Hippocampal formation (tissue), 2 donors: ENCODE measurements at places on chromosomes 7 and 10.

DNA sequence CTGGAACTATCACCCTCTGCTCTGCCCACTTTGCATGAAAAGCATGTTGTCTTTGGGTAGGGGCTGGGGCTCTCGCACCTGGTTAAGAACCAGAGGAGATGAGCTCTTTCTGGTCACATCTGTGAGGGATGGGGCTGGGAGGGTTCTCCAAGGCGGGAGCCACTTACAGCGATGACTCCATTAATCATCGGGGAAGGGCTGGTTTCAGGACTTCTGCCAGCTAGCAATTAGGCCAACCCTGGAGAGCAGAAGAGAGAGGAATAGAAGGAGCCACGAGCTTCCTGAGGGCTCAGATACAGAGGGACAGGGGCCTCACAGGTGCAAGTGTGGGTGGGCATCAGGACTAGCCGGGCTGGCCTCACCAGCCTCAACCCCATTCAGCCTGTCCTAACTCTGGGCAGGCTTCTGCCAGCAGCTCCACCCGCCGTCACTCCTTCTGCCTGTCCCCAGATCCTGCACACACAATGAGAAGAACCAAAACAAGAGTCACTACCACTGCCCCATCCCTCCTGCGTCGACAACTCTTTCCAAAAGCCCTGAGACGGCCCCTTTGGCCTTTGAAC, 8.4 kb downstream of the AQP1 start:
- no peak for DNase-seq

GRCh38 chr10:110207805-110208613, 604 bp downstream of the MXI1 start:
- DNase-seq, result no peak

- no peak for DNase-seq
Observed at GRCh38 chr10:118523775-118524174, 71.7 kb downstream of the PRLHR start.

- DNase-seq, result no peak
Observed at GRCh38 chr10:21673668-21674067, 139.6 kb downstream of the MLLT10 start.

GRCh38 chr7:6398943-6399342, 48.8 kb downstream of the DAGLB start:
- DNase-seq, result no peak

GRCh38 chr7:51226916-51227535, 89.6 kb downstream of the COBL start:
- no peak for DNase-seq

GRCh38 chr10:119677904-119678755, 26.9 kb downstream of the BAG3 start:
- DNase-seq, result no peak

DNA sequence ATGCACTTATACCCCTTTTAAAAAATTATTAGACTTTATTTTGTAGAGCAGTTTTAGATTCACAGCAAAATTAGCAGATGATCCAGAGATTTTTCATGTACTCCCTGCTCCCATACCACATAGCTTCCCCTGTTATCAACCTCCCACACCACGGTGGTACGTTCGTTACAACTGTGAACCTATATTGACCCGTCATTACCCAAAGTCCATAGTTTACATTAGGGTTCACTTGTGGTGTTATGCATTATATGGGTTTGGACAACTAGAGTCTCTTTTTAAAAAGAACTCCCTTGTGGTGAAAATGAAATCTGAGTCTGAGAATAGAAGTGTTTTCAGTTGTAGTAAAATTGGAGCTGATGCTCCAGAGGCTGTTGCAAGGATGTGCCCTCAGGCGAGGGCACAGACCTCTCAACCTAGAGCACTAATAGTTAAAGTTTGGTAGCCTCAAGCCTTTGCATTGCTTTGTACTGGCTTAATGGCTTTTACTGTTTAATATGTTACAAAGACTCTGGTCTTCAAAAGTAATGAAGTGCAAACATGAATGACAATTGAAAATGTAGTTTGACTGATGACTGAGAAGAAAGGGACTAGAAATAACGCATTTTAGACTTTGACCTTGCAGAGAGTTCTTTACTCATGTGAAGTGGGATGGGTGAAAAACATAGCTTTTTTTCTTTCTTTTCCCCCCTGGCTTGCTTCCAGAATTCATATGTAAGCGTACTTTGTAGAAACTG, 30.6 kb upstream of the CSTF2T start:
- DNase-seq, result no peak

DNA sequence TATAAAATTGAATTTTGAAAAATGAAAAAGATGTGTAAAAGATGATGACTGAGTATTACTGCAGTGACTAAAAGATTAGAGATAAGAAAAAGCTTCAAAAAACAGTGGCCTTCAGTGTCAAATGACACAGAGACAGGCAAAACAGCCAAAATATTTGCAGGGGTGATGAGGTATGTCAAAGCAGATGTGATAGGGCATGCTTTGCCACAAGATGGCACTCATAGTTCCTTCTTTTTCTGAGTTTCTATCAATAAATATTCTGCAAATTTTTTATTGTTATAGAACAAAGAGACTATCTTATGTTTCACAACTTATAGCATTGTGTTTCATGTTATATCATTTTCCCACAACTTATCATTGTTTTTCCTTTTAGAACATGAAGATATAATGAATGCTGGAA, 344.1 kb upstream of the HPS1 start:
- DNase-seq, result no peak

- DNase-seq, result no peak
Observed at GRCh38 chr7:37150180-37150579, 298.5 kb downstream of the ELMO1 start.

- DNase-seq, result no peak
Observed at GRCh38 chr7:127810696-127811660, 159.0 kb downstream of the SND1 start.

DNA sequence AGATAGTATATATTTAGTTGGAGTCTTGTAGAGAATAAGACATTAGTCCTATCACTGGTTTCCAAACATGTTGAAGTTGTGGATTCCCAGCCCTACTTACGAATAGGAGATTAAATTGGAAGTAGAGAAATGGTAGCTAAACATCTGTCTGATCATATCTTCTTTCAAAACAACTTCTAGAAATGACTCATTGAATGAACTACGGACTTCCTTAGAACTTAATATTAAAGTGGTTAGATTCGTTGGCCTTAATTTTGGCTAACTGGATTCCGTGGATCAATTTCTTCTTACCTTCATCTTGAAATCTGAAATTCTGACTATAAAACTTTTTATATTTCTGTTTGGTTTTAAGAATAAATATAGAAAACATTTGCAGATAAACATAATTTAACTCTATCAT, 3.4 kb downstream of the PHF14 start:
- DNase-seq, result no peak

DNA sequence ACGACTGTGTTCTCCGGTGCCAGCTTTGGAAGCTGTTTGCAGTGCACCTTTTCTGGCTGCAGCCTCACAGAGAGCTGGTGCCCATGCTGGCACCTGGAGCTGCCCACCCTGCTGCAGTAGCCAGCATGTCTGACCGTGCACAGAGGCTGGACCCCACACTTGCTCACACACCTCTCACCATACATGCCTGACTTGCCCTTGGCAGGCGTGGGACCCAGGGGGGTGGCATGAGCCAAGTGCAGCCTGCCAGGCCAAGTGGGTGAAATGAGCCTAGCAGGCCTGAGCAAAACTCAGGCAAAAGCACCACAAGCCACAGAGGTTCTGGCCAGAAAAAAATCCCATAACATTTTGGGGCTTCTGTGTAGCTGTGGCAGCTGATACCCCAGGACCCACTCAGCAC, 258.8 kb downstream of the XPNPEP1 start:
- DNase-seq, result no peak

DNA sequence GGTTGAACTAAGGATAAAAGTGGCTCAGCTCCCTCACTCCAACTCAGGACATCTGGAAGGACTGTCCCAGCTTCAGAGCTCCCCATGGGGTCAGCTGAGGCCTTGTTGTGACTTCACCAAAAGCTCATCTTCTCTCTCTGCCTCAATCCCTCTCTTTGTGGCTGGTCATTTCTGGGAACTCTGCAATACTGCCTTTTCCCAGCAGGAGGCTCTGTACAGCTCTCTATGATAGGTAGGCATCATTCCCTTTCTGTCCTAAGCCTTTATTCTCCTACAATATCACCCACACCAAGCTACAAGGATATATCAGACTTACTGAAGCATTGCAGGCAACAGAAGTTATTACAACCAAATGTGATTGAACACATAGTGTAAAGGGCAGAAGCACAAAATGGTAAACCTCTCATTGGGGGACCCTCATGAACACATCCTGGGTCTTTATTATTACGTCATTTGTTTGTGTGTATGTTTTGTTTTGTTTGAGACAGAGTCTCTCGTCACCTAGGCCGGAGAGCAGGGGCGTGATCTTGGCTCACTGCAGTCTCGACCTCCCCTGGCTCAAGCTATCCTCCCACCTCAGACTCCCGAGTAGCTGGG, 36.7 kb upstream of the PRPS1L1 start:
- no peak for DNase-seq

- no peak for DNase-seq
Observed at GRCh38 chr10:77636282-77636966, 1.2 kb downstream of the KCNMA1 start.

GRCh38 chr7:157158400-157158799, 19.7 kb downstream of the UBE3C start:
- DNase-seq, result peak; percentile 79

GRCh38 chr10:123150986-123151736, 3.0 kb upstream of the BUB3 start:
- DNase-seq, result no peak

DNA sequence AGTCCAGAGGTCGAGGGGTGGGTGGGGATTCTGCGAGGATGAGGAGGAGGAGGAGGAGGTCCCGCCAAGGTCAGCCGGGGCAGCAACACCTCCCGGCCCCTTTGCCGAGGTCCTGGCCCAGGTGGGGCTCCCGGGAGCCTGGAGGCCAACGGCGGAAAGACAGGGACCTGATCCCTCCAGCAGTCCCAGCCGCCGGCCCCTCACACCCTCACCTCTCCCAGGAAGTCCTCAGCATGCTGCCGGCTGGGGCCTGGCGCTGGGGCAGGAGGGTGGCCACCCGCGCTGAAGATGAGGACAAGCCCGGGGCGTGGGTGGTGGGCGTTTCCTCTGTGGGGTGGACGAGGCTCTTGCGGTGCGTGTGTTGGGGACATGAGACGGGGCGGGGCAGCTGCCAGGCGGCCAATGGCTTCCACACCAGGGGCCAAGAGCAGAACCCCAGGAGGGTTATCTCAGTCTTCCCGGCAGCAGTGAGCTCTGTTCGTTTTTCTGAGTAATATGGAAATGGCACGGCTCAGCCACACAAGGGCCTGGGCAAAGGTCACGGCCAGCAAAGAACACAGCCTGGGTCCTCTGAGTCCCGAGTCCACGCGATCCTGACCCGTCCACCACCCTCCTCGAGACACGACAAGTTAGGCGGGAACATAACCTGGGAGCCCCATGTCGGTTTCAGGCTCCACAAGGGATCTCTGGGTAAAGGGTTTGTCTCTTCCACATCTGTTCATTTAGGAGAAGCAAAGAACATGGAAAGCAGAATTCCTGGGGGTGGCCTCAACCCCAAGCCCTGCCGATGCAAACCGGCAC, 82.9 kb upstream of the PDGFA start:
- DNase-seq, result no peak

DNA sequence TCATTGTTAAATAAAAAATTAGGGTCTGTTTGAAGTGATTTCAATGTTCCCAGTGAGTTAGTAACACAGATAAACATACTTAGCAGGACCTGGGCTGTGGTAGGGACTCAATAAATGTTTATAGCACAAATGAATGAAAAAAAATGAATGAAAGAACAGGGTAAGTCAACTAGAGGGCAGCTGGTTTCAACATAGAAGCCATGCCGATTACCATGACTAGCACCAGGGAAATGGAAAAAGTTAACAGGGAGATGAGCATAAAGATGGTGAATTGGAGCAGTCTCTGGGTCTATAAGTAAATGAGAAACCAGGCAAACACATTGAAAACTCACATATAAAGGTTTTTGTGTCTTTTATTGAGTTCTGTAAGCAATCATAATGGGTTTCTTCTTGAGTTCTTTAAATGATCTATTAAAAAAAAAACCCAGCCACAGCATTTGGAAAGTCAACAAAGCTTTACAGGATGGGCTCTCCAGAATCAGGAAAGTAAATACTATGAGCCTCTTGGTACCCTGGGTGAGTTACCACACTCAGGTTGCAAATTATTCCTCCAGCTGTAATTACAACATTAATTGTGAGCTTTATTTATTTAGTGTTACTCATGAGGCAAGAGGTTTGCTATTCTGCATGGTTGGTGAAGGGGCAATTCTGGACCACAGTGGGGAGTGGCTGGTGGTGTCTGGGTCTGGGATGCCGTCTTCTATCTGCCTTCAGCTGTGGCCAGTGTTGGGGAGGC, 46.1 kb upstream of the MTPN start:
- no peak for DNase-seq

DNA sequence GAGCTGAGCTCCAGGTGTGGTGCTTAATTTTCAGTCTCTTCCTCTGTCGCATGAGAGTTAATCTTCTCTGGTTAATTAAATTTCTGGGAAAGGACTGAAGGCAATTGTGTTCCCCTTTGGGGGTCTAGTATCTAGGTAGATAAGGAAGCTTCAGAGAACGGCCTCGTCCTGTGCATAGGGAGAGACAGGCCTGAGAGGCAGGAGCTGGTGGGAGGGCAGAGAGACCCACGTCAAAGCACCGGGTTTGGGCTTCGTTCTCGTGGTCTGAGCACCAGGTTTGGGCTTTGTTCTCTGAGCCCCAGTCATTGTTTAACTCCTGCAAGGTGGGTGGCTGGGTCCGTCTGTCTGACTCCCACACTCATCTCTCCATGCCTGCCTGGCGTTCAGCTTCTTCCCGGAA, 160.8 kb upstream of the PITRM1 start:
- no peak for DNase-seq

DNA sequence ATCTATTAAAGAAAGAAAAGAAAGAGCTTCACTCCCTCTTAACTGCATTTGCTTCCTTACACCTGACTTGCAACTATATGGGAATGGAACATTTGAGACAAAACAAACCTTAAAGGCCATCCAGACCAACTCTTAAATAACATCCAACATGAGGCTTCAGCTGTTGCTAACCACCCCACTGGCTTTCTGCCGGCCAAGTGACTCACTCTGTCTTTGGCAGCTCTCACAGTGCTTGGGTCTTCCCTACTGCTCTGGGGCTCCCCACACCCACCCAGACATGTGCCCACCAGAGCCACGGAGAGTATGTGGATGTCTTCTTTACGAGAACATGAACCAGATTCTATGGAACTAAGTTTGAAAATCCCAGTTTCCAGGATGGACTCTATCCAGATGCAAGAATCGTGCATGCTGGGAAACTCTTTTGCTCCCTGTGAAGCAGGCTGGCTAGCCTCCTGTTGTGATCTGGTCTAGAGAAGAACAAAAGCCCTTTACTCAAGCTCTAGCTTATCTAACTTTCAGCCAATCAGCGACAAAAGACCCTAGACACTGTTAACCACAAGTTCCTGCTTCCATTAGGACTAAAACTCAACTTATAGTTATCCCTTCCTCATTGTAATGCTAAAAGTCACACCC, 245.7 kb downstream of the TCERG1L start:
- DNase-seq, result no peak

- peak; percentile 66 for DNase-seq
Observed at GRCh38 chr10:31929261-31930022, 811 bp upstream of the ARHGAP12 start.

GRCh38 chr7:30390736-30391636, 87.6 kb downstream of the NOD1 start:
- DNase-seq, result no peak
